Renal cortex interstitium (tissue), 15 donors: ENCODE measurements at places on chromosomes 16 and 17.

GRCh38 chr16:23324727-23325126 is 22.6 kb downstream of the SCNN1B start:
- no peak for DNase-seq

GRCh38 chr16:83974475-83974874 is 6.4 kb downstream of the NECAB2 start:
- DNase-seq, result no peak

DNA sequence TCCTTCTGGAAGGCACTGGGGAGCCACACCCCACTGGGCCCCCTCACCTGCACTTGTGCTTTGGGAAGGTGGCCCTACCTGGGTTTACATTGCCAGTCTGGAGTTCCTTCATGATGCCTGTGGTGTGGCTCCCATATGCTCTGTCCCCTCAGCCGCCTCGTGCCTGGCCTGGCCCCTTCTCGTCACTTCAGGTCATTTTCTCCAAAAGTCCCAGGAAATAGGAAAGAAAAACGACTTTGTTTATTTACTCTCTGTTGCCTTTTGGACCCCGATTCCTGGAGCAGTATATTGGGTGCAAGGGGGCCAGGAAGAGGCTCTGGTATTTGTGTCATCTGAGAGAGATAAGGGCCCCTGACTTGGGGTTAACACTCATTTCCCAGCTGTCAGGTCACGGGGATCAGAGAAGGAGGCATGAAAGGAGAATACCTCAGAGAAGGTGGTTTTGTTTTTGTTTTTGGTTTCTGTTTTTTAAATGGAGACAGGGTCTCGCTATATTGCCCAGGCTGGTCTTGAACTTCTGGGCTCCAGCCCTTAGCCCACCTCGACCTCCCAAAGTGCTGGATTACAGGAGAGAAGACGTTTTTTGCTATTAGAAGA is 4.7 kb downstream of the SOCS3 start:
- no peak for DNase-seq

DNA sequence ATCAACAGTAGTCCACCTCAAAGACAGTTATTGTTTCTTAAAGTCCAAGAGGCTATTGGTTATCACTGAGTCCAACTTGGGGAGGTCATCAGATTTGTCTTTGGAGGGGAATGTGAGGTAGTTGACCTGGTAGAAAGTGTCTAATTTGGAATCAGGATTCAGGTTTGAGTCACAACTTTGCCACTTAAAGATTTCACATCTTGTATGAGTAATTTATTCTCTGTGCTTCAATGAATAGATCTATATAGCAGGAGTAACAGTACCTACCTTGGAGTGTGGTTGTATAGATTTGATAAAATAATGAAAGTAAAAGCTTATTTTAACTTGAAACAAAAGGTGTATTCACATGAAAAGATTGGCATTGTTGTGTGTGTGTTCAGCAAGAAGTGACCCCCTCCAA is 119.3 kb upstream of the TBX2 start:
- no peak for DNase-seq

DNA sequence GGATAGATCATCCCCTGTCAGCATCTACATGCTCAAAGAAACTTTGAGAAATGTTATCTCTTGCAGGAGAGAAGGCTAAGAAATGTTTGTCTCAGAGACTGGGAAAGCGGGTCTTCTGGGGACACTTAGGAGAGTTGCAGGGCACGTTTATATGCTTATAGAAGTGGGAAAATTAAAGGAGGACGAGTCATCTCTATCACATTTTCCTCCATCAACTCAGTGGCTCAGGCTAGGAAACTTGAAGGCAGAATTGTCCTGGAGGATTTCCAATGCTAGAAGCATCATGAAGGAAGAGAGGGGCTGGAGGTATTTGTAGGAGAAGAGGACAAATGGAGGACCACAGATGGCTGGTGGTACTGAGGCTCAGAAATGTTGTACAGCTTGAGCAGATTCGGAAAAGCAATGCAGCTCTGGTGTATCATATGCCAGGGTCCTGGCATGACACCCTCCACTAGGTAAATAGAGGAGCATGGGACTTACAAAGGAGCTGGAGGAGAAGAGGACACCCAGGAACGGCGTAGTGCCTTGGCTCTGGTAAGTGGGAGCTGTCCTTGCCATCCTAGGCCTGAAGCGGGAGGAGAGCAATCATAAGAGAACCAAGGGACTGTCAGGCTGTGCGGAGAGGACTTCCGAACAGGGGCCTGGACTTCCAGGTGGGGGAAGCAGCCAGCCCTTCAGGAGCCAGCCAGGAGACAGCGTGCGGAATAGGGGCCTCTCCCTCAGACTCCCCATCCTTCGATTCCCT is 4.5 kb upstream of the HS3ST3B1 start:
- no peak for DNase-seq
